Stimulated activated CD4-positive, alpha-beta T cell treated with anti-CD3 and anti-CD28 coated beads, Interleukin-2, amount 100 ng/mL, for 4 hours (primary cell): ENCODE measurements at places on chromosomes 6 and 20.

DNA sequence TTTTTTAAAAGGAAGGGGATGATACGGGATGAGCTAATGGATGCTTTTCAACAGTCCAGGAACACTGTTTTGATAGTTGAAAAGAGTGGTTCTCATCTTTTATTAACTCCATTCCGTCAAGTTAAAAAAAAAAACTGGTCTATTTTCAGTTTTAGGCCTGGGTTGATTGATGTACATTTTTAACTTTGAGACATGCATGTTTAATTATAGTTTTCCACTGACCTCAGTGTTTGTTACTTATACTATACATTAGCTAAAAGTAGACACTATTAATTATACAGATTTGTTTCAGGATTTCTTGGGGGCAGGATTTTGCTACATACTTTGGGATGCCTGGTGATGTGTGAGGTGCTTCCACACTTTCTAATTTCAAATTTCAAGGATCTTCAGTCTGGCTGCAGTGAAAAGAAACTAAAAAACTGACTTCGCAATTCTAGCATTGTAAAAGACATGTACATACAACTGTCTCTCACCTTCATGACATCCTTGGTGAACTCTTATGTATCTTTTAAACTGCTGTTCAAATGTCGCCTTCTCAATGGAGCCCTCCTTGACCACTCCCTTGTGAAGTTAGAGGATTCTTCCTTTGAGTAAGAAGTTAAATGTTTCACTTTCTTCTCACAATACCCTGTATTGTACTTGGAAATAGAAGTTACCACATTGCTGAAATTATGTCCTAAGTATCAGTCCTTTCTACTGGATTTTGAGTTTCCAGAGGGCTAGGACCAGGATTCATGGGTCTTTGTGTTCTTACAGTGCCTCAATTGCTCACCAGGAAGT, 101.7 kb downstream of the TSHZ2 start:
- DNase-seq, result no peak

DNA sequence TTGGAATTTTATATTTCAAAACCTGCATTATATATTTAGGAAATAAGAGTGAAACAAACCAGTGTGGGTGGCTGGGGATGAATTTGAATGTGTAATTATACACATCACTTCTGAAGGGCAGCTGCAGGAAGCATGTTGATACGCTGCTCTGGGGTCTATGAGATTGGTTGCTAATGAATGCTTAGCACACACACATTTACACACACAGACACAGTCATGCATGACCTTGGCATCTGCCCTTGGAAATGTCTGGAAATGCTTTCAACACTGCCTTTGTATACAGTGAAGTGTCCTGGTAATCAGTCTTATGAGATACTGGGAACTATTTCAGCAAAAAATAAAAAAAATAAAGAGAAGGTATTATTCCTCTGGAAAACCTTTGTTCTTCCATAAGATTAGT, 83.4 kb downstream of the ELOVL4 start:
- DNase-seq, result no peak

GRCh38 chr6:48449002-48449401, 338.0 kb upstream of the PTCHD4 start:
- DNase-seq, result no peak

DNA sequence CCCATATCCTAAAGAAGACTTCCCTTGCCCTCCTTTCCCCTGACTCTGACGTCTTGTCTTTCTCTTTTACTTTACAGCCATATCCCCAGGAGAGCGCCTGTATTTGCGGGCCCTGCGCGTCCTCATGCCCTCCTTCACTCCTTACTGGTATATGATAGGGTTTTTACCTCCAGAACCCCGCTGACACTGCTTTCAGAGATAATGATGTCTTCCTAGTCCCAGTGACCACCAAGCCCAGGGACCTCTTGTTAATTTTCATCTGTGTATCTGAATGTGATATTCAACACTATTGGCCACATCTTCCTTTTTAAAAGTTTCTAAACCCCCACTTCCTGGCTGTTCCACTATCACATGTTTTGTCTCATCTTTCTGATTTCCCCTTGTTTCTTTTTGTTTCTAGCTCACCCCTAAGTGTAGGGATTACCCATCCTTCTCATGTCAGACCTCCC, 102.0 kb downstream of the HIVEP1 start:
- DNase-seq, result no peak

DNA sequence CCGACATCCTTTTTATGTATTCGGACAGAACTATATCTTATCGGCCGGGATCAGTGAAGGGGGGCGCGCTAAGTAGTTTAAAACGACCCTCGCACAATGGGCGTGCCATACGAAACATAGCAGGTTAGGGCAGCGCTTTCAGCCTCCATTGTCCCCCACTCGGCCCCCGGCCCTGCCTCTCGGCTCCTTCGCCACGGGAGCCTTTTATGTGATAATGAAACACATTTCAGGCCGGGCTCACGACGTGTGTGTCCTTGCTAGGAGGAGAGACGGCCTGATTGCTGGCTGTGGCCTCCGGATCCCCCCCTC, 5.3 kb downstream of the FOXA2 start:
- DNase-seq, result no peak

DNA sequence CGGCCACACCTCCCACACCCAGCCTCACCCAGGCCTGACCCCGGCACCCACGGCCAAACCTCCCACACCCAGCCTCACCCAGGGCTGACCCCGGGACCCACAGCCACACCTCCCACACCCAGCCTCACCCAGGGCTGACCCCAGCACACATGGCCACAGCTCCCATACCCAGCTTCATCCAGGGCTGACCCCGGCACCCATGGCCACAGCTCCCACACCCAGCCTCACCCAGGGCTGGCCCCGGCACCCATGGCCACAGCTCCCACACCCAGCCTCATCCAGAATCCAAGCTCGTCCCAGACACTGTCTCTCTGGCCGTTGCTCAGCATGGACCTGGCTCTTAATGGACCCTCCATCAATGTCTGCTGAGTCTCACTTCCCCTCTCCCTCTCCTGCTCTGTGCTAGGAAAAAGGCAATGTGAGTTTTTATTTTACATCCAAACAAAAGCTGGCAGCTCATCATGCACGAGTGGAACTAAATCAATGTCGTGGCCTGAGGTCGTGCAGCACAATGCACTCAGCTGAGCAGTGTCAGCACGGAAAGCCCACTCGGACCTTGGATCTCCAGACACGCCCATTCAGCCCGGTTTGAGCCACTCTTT, 36.1 kb downstream of the NINL start:
- DNase-seq, result no peak

GRCh38 chr6:16572943-16573342, 188.3 kb downstream of the ATXN1 start:
- no peak for DNase-seq

DNA sequence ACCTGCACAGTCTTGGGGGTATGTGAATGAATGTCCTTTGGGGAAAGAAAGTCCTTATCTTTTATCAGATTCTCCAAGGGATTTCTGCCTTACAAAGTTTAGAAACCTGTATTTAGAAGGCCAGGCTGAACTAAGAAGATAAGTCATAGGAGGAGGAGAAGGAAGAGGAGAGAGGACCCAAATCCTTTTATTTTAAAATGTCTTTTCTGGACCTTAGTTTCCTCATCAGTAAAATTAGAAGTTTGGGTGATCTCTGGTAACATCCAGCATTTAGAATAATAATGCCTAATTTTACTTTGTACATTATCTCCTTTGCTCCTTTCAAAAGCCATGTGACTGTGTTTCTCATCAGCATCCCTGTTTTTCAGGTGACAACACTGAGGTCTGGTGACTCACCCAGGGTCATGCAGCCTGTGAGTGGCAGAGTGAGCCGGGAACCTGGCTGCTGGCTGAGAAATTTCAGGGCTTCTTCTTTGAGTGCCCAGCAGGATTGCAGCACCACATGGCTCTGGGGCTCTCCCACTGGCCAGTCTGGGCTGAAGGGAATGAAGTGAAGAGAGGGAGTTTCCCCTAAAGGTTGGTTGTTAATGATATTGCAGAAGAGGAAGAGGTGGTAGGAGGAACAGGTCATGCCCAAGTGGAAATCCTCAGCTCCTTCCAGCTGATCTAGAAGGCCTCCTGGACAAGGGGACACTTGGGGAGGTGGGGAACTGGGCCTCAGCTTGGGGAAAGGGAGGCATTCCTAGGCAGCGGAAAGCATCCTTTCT, 34.0 kb downstream of the VEGFA start:
- DNase-seq, result no peak
